ENCODE measurements at places on chromosomes 16 and 17.
A peak's percentile ranks its signal among the peaks of the same experiment; 100 is the strongest.

DNA sequence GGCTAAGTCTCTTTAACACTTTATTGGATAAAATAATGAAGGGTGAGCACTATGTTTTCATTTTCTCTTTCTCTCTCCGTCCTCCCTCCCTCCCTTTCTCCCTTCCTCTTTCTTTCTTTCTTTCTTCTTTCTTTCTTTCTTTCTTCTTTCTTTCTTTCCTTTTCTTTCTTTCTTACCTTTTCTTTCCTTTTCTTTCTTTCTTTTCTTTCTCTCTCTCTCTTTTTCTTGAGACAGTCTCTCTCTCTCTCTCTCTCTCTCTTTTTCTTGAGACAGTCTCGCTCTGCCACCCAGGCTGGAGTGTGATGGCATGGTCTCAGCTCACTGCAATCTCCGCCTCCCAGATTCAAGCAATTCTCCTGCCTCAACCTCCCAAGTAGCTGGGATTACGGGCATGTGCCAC is 21.5 kb upstream of the CDR2 start:
- no peak for DNase-seq

- no peak for DNase-seq
These were observed 149.1 kb downstream of the PRKCA start for GRCh38 chr17:66451188-66452149.

- no peak for DNase-seq
These were observed 11.2 kb upstream of the DNAH17 start for GRCh38 chr17:78588258-78589030.

- DNase-seq: no peak
These were observed 131.3 kb downstream of the CYB561 start for GRCh38 chr17:63314761-63315160.

DNA sequence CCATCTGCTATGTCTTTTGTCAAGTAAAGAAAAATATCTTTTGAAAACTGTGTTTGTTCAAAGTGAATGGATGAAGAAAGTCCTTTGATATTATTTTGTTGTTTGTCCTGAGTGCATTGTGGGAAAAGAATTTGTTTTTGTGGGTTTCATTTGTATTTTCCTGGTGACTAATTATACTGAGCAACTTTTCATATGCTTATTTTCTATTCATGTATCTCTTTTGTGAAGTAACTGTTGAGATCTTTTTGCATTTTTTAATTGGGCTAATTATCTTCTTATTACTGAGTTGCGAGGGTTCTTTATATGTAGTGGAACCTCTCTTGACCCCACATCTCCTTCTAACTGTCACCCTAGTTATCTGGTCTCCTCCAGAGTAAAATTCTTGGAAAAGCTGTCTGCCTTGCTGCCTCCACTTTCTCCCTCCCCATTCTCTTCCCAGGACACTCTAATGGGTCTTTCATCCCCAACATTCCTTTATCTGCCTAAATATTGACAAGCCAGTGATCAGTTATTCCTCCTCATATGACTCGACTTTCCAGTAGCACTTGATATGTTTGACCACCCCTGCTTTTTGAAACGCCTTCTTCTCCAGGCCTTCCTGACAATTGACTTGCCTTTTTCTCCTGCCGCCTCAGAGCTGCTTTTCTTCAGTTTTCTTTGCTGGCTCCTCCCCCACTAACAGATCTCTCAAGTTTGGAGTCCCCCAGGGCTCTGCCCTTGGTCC is 117.6 kb upstream of the HAS3 start:
- DNase-seq: no peak

DNA sequence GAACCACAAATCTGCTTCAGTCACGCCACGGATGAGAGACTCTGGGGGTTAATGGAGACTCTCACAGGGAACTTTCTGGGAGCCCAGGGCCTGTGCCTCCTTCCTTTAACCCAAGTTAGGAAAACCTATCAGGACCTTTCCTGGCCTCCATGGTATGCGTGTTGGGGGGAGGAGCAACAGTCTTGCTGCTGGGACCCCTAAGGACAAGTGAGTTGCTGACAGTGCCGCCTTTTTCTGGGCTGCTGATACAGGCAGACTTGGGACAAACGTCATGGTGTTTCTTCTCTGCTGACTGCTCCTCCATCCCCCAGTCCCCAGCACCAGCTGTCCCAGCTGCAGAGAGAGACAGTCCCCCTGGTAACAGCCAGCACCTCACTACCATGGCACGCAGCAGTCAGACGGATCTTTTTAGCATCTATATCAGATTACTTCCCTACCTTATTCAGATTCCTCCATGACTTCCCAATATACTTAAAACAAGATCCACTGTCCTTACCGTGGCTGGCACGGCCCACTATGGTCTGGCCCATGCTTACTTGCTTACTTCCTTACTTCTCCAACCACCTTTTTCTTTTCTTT is 6.5 kb downstream of the DPEP2NB start:
- DNase-seq: no peak

- DNase-seq: peak; percentile 18
These were observed 1.5 kb downstream of the SLC38A8 start for GRCh38 chr16:84040823-84041820.
